Tibial nerve (tissue), 4 donors: ENCODE measurements at places on chromosomes 5 and 9. TPM values are rescaled to one million over a fixed set of nuclear protein-coding genes. Genes with fewer than 3 reads are reported as not detected.
A peak's percentile ranks its signal among the peaks of the same experiment; 100 is the strongest.

- DNase-seq: no peak
These were observed 5.0 kb upstream of the GPRIN1 start for GRCh38 chr5:176614805-176615478.

- no peak for DNase-seq
These were observed 1361.7 kb upstream of the CDH9 start for GRCh38 chr5:28400076-28400475.

DNA sequence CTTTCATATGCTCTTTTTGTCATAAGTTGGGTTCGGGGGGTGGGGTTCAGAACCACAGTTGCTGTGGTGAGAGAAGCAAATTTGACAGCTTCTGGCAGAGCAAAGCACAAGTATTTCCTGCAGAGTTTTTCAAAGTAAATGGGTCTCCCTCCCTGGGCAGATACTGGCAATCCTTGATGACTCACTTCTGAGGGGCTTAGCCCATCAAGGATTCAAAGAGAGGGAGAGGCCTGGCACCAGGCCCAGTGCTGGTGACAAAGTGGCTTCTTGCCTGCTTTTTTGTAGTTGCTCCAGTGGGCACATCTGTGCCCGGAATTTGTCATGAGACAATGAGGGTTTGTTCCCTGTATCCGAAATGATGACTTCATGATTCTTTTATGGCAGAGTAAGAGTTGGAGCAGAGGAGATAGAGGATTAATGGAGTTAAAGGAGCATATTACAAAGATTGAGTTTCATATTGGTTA, 46.6 kb upstream of the TNC start:
- no peak for DNase-seq

LCN12 gene
- total RNA-seq: 5.4 TPM

GRCh38 chr9:5846501-5846921, 13.6 kb upstream of the ERMP1 start:
- DNase-seq: no peak

GRCh38 chr9:111598733-111599091, 735 bp downstream of the PTGR1 start:
- no peak for DNase-seq

- no peak for DNase-seq
These were observed 60.5 kb downstream of the GLDC start for GRCh38 chr9:6584881-6585597.

DNA sequence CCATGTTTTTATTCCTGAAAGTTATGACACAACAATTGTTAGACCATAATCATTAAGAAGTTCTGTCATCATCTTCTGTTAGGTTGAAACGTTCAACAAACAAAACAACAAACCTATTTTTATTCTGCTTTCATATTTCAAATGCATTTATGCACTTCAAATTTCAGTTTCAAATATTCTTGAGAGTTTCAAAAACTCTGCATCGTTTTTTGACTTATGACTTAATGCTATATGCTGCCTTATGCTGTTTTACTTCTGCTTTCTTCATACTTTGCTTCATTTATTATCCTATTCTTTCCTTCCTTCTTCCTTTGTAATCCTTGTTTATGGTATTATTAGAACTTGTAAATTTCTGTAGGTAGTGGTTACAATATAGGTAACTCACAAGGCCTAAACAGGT, 95.0 kb downstream of the PCSK1 start:
- no peak for DNase-seq

DNA sequence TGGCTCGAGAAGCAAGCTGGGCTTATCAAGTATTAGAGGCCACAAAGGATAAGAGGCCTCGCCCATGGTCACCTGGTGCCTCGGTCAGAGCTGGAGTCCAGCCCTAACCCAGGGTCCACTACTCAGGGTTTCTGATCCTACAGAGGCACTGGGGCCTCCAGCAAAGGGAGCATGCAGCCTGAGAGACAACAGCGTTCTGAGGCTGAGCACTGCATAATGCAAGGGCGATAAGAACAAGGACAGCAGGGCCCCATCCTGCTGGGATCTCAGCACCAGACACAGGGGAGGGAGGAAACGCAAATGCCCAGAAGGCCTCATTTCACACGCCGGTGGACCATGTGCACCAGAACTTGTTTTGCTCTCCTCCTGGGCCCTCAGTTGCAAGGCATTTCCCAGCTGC, 63.0 kb downstream of the C5orf15 start:
- no peak for DNase-seq

PTGER4 gene
- total RNA-seq: 72.3 TPM

GRCh38 chr5:179262126-179262920, 82.9 kb downstream of the ADAMTS2 start:
- DNase-seq: no peak

- no peak for DNase-seq
These were observed 53.1 kb upstream of the NREP start for GRCh38 chr5:111810112-111810511.

- DNase-seq: no peak
These were observed 14.3 kb upstream of the SIL1 start for GRCh38 chr5:139212486-139212885.

- no peak for DNase-seq
These were observed 103.3 kb upstream of the LHFPL2 start for GRCh38 chr5:78751872-78752271.

GAS1 gene
- total RNA-seq: 217 TPM

- no peak for DNase-seq
These were observed 37.3 kb downstream of the IPPK start for GRCh38 chr9:92632641-92633040.

GRCh38 chr5:35919191-35919590, 19.2 kb downstream of the CAPSL start:
- peak; percentile 15 for DNase-seq

DNA sequence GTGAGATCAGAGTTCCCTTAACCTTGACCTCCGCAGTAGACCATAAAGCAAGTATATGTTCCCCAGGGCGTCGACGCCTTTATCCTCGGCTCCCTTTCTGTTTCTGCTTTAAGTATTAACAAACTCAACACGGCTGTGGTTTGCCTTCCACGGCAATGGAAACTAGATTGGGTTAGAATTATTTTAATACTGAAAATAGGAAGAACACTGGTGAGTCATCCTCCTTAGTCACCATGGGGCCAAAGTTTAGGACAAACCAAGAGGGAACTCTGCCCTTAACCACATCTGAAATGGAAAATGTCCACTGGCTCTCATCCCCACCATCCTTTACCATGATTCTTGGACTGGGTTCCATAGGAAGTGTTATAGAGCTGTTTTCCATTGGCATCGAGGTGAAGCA, 386.1 kb downstream of the ACTL7B start:
- no peak for DNase-seq

PROB1 gene
- 1.4 TPM for total RNA-seq

GRCh38 chr5:61289241-61289640, 42.8 kb upstream of the ZSWIM6 start:
- no peak for DNase-seq

HRCT1 gene
- 15.5 TPM for total RNA-seq

MELK gene
- 0.22 TPM for total RNA-seq

DNA sequence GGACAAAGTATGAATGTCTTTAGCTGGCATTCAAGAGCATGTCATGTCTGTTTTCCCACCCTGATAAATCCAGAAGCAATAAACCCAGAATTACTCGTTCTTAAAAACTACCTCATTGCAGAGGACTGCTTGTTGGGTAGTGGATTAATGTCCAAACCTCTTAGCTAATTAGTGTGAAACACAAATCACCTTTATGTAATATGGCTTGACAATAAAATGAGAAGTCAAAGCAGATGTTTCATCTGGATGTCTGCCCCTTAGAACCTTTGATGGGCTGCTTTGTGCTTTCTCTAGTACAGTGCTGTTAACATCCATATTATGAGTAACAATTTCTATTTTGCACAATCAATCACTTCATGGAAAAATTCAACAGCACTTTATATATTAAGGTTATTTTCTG, 149.1 kb upstream of the TUT7 start:
- no peak for DNase-seq

- DNase-seq: no peak
These were observed 91.4 kb upstream of the PHYKPL start for GRCh38 chr5:178323961-178324360.

GRCh38 chr5:148384380-148384737, 601 bp downstream of the FBXO38 start:
- no peak for DNase-seq

PCDHB15 gene
- 6.5 TPM for total RNA-seq

FRMPD1 gene
- total RNA-seq: not detected

DNA sequence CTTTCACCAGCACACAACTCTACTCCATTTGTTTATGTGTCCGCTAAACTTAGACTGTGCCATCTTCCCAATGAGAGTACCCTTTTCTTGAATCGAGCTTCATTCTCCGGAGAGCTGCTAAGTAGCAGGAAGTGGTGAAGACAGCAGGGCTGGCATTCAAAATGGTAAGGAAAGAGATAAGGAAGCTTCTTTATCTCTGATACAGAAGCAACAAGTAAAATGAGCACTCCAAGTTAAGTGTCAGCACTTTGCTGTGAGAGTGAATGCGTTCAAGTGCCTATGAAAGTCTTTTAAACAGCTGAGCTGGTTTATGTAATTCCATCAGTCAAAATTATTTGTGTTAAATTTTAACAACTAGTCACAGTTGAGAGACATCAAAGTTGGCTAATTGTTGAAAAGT, 386.8 kb upstream of the PTPRD start:
- DNase-seq: no peak

GRCh38 chr9:118954857-118955256, 414.4 kb downstream of the BRINP1 start:
- no peak for DNase-seq

FOXD4L4 gene
- 0.63 TPM for total RNA-seq

PCDHA12 gene
- total RNA-seq: 8.6 TPM

CRB2 gene
- not detected for total RNA-seq

ECSCR gene
- 35.4 TPM for total RNA-seq

DNA sequence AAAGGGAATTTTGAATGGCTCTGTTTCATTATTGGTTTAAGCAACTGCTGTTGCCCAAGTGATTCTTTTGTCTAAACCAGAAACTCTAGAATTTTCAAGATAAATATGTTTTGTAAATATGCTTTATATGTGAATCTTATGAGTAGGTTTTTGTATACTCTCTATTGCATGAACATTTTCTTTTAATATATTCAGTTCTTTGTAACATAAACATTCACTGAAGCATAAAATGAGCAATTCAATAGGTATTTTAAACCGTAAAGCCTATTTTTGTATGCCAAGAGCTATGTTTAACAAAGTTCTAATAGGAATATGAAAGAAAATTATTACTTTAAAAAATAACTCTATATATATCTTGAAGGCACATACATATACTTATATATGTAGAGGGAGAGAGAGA, 293.1 kb downstream of the PSAT1 start:
- DNase-seq: no peak

PCDHB3 gene
- total RNA-seq: 4.5 TPM

GRCh38 chr9:134889386-134890154, 9.0 kb downstream of the FCN2 start:
- no peak for DNase-seq

MEGF10 gene
- total RNA-seq: 0.30 TPM

DNA sequence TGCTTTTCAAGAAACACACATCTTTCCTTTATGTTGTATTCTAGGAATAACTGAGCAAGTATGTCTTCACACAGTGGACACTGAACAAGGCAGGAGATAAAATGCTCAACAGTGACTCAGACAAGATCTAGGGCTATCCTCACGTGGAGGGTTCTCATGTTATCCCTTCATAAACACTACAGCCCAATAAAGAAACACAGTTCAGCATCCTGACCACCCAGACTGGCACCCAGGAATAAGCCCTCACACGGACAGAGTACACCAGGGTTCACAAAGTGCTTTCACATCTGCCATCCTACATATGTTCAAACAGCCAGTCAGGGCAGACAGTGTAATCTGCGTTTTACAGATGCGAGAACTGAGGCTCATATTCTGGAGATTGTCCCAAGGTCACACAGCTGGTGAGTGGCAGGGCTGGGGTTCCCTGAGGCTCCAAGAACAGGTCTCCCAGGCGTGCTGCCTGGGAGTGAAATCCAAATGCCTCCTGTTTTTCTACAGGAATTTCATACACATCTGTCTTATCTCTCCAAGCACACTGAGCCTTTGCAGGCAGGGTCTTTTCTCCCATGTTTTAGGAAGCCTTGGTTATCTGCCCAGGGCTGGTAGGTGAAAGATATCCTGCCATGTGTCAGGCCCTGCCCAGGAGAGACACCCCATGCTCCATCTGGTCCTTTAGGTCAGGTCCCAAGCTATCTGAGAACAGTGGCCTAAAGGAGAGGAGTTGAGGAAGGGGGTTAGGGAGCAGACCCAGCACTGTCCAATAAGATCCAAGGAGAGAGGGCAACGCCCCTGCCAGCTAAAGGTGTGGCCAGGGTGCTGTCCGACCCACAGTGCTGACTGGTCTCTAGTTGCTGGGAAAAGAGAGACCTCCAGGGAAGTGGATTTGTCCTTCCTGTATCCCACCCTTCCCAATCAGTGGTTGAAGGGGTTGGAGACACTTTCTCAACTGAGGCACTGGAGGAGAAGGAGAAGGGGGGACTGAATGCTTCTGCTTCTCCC, 47.9 kb upstream of the XPA start:
- no peak for DNase-seq

DNA sequence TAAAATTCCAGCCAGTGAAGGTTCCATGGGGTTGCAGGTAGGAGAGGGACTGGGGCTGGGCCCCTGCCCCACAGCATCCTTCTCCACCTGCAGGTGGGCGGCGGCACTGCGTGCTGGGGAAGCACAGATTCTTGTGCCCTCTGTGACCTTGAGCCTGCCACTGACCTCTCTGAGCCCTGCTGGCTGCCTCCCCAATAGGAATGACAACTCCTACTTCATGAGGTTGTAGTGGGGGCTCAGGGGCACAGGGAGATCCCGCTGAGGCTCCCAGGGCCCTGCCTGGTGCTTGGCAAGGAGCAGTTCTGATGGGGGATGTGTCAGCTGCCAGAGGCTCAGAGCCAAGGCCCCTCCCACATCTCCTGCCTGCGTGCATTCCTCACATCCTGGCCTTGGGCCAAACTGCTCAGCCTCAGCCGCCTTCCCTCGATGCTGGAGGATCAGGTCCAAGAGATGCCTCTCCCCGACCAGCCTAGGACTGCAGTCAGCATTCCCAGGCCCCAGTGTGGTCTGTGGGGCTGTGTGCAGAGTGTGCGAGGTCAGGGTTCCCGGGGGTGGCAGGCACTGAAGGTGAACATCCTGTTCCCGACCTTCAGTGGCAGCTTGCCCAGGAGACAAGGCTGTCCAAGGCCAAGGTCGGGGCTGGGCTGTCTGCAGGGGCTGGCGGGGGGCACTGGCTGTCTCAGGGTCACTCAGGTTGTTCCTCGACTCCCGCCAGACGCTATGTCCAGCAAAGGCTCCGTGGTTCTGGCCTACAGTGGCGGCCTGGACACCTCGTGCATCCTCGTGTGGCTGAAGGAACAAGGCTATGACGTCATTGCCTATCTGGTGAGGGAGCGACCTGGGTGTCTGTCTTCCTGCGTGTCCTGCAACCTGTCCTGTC, 7.0 kb downstream of the ASS1 start:
- DNase-seq: peak; percentile 71
